Fibroblast of villous mesenchyme (primary cell): ENCODE measurements at places on chromosomes 1 and 21. TPM values are rescaled to one million over a fixed set of nuclear protein-coding genes. Genes with fewer than 3 reads are reported as not detected.

DNA sequence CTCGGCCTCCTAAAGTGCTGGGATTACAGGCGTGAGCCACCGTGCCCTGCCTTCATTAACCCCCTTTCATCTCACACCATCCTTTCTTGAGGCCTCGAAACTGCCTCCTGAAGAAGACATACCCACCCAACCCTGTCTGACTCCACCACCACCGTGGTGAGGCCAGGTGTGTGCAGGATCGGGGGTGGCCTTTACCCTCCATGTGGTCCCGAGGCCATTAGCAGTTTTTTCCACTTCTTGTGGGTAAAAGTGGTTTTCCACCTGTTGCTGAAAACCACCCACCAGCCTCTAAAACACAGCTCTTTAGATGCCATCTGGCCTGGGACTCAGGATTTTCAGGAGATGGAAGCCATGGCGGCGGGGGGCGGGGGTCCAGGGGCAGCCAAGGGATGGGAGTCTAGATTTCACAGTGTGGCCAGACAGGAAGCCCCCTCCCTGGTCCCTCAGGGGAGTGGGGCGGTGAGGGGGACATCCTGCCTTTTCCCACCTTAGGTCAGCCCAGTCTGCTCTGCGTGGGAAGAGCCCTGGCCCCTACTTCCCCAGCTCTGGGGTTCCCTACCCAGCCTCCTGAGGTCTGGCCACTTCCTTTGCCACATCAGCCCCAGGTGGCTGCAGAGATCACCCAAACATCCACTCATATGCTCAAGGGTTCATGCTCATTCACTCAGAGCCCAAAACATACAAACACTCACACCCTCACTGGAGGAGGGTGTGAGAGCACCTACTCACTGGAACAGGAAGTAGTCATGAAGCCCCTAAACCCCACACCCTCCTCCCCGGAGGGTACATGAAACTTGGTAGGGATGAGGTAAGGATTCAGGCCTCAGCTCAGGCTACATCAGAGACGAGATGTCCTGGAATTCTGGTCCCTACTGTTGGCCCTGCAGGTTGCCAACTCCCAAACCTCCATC, 2.3 kb downstream of the FGR start:
- no peak for DNase-seq

DNA sequence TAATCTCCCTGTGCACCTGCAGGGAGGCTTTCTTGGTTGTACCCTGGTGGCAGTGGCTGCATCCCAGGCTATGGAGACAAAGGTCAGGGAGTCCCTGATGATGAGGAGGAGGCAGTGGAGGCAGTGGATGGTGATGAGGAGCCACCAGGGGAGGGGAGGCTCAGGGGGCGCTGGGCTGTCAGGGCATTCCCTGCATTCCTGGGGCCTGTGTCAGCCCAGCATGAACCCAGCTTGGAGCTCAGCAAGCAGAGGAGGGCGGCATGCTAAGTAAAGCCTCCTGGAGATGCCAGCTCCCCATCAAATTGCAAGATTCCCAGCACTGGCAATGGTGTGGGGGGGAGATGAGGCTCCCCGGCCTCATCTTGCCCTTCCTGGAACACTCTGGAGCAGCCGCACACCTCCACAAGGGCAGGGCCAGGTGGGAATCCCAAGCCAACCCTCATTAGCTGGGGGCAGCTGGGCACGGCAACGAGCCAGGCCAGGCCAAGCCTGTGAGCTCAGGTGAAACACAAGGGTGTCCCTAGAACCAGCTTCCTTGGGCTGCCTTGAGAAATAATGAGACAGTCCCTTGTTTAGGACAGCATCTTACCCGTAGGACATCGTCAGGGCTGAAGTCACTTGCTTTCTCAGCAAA, 469.5 kb downstream of the MATN1 start:
- DNase-seq = no peak

DNA sequence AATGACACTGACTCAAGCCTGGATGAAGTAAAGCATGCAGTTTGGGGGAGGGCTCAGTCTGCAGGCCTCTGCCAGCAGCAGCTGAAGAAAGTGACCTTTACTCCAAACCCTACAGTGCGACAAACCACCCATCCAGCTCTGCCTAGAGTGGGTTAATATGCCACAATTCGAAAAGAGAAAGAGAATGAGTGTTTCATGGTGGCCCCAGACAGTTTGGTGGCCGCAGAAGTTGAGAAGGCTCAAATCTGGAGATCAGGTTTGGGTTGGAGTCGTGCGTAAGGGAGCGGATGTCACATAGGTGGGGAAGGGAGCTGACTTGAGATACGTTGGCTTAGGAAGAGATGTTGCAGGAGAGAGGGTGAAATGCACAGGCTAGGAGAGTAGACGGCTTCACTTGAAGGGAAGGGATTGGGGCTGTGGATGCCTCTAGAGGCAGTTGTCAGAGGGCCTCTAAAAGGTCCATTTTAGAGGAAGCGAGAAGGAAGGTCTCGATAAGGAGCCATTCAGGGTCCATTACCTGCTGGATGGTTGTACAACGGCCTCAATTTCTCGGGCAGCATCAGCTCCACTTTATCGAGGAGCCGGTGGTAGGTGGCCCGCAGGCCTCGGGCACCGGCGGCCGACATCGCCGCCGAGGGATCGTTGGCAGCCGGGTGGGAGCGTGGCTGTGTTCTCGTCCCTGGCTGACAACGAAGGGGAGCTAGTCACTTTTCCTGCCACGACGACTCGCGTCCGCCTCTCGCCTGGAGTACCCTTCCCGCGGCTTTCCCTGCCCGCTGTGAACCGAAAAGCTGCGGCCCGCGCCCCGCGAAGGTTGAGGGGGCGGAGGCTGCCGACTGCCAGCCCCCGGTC, 1.0 kb upstream of the DCAF6 start:
- peak; percentile 50 for DNase-seq

OPTC gene
- not detected in 2 replicates for total RNA-seq

ASCL5 gene
- not detected in 2 replicates for total RNA-seq

DNA sequence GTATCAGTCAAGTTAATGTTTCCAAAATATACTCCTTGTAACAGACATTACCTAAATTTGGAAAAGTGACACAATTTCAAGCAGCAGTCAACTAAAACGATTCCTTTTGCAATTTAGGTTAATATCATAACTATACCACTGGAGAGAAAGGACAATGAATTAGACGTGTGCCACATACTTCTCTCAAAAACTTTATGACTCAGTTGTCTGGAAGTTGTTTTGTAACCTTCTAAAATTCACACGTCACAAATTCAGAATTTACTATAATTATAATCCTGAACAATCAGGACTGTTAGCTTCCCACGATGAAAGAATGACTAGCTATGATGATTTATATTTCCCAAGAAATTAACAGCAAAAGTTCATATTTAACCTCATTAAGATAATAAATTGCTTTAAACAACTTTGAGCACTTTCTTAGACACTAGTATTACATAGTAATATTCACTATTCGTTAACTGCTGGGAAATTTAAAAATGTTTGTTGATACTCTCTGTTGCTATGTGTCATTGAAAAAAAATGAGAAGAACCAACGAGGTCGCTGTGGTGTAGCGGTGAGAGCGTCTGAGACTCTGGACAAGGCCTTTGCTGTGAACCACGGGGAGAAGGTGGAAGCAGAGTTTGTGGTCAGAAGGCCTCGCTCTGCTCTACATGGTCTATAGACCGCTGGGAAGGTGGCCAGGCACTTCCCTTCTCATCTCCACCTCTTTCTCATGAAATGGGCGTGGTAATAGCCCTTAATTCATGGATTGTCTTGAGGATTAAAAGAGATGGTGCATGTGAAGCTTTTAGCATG, 27.9 kb upstream of the BATF3 start:
- DNase-seq = peak; percentile 78

DNA sequence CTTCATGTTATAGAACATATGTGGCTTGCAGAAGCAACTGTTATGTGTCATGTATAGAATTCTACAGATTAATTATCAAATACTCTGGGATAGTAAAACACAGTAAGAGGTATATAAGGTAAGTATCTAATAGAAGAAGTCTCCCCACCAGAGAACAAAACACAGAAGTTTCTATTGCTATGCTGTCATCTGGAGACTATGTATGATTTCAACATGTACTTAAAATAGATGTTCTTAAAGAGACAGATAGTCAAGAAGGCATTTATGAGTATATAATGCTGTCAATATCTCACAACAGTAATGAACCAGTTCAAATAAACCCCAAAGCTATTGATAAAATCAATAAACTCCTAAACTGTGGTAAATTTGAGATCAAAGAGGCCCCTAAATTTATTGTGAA, 8.1 kb upstream of the ADCY10 start:
- DNase-seq = peak; percentile 55
